ENCODE measurements at places on chromosomes 7 and 10. TPM values are rescaled to one million over a fixed set of nuclear protein-coding genes. Genes with fewer than 3 reads are reported as not detected.

Gene ZNF655
- total RNA-seq = 98.4 TPM

Gene ITGA8
- not detected for total RNA-seq

Gene FGFR2
- total RNA-seq = not detected

Gene PTPRZ1
- total RNA-seq = not detected

Gene GJC3
- total RNA-seq = not detected

Gene SFTPD
- not detected for total RNA-seq

Gene DLX6
- not detected for total RNA-seq

Gene DDC
- not detected for total RNA-seq

Gene NXPH1
- 2.8 TPM for total RNA-seq

Gene IL15RA
- total RNA-seq = not detected

Gene ANKRD1
- total RNA-seq = 251 TPM

Gene HIP1
- 21.0 TPM for total RNA-seq

Gene FGFBP3
- 0.64 TPM for total RNA-seq

Gene GLCCI1
- 4.2 TPM for total RNA-seq

Gene CISD1
- 17.8 TPM for total RNA-seq

Gene ACTR3C
- not detected for total RNA-seq
